CD4-positive, alpha-beta T cell treated with Interferon gamma for 1 hour (primary cell): ENCODE measurements at places on chromosomes 13 and 19.

DNA sequence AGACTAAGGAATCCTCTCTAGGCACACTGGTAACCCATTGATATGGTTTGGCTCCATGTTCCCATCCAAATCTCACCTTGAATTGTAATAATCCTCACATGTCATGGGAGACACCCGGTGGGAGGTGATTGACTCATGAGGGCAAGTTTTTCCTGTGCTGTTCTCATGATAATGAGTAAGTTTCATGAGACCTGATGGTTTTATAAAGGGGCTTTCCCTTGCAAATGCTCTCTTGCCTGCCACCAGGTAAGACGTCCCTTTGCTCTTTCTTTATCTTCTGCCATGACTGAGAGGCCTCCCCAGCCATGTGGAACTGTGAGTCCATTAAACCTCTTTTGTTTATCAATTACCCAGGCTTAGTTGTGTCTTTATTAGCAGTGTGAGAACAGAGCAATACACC is 81.4 kb upstream of the GPC6 start:
- DNase-seq: no peak

DNA sequence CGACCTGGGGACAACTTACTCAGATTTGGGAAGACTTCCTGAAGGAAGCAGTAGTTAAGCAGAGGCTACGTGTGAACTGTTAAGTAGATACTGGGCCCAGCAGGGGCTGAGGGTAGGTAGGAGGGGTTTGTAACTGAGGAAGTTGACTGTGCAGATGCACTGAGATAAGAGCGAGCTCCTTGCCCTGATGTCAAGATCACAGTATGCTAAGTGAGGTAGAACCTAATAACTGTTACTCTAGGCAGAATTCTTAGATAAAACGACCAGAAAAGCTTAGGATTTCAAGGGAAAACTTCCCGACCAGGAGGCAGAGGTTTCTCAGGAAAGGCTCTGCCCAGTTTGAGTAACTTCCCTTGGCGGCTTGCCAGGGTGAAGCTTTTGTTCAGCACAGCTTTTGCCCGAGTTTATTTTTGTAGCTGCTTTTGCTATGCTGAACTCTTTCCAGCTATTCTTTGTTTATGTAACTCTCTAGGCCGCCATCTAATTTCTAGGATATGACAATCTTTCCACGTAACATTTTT is 632.1 kb downstream of the DIAPH3 start:
- DNase-seq: no peak

- DNase-seq: no peak
Measured at GRCh38 chr13:92972751-92973150, 253.9 kb upstream of the GPC6 start.

GRCh38 chr13:43757266-43757665 is 29.5 kb downstream of the ENOX1 start:
- no peak for DNase-seq

- no peak for DNase-seq
Measured at GRCh38 chr13:50446611-50447010, 396.9 kb downstream of the DLEU7 start.

- DNase-seq: no peak
Measured at GRCh38 chr19:28867978-28868377, 345.0 kb downstream of the UQCRFS1 start.

- DNase-seq: no peak
Measured at GRCh38 chr13:25171517-25172302, at the start of gene AMER2. Gene AMER2 (minus strand): TSS chr13:25172288. CDS start chr13:25171619, 669 bp downstream.

DNA sequence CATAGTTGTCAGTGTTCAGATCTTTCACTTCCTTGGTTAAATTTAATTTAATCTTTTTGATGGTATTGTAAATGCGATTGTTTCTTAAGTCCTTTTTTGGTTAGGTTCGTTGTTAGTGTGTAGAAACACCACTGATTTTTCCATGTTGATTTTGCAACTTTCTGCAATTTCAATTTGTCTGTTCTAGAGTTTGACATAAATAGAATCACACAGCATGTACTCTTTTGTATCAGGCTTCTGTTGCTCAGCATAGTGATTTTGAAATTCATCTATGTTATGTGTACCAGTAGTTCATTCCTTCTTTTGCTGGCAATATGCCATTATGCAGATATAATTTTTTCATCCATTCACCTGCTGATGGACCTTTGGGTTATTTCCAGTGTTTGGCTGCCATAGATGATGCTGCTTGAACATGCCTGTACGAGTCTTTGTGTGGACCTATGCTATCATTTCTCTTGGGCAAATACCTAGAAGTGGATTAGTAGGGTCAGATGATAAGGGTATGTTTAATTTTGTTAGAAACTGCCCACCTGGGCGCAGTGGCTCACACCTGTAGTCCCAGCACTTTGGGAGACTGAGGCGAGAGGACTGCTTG is 33.1 kb downstream of the BICRA start:
- no peak for DNase-seq

DNA sequence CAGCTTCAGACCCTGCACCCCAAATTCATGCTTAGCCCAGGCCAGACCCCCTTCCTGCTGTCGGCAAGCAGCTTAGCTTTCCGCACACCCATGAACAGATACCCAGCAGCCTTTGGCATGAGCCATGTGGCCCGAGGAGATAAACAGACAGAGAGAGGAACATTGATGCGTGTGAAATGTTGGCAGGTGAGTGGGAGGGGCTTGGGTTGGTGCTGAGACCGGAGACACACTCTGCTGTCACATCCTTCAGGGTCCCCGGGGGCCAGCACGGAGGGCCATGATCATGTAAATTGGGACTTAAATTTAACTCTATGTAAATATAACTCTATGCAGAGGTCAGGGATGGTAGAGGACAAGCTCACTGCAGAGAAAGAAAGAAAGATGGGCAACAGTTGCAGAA is 1.5 kb downstream of the CD22 start:
- DNase-seq: peak; percentile 80

DNA sequence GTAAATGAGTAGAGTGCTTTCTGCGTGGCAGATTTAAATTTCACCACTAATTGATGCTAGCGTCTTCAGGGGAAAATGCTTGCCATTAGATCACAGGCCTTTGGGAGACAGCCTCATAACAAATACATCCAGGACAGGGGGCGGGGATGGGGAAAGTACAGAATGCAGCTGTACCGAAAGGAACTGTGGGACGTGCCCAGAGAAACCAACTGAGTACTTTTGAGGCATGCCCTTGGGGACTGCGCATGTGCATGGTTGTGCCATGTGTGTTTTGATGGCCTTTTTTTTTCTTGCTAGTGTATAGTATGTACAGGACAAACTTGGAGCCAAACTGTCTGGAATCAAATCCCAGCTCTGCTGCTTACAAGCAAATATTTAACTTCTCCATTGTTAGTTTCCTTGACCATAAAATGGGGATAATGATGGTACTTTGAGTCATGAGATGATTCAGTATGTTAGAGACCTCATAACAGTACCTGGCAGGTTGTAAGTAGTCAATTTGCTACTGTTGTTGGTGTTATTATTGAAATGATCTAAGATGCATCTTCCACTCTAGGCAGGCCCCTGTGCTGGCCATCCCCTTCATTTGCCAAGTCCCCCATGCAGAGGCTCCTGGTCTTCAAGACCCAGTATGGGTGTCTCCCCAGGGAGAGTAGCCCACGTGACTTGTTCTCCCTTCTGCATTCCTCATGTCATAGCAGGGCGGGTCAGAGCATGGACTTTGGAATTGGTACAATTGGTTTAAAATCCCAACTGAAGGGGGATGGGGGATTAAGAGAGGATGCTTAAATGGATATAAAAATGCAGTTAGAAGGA is 68.3 kb upstream of the NPAS1 start:
- DNase-seq: no peak

DNA sequence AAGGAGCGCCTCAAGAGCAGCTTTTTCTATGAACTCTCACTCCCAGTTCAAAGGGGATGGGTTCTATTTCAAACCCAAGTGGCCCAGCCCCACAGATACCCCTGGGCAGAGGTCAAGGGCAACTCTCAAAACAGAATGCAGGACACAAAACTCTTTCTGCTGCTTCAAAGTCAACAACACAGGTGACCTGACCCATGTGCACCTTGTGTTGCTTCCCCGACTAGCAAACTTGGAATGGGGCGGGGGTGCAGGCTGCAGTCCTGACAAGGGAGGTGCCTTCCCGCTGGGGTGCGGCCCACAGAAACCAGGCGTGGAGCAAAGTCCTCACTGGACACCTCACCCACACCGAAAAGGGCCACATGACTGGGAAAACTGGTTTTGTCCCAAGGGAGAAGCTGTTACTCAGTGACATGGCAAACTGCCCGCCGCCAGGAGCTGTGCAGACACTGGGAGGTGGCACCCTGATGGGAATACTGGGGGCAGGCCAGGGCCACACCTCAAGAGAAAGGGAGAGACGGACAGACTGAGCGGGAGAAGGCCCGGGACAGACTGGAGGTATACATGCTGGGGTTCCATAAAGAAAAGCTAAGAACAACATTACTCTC is 17.4 kb downstream of the ZC3H4 start:
- DNase-seq: no peak

DNA sequence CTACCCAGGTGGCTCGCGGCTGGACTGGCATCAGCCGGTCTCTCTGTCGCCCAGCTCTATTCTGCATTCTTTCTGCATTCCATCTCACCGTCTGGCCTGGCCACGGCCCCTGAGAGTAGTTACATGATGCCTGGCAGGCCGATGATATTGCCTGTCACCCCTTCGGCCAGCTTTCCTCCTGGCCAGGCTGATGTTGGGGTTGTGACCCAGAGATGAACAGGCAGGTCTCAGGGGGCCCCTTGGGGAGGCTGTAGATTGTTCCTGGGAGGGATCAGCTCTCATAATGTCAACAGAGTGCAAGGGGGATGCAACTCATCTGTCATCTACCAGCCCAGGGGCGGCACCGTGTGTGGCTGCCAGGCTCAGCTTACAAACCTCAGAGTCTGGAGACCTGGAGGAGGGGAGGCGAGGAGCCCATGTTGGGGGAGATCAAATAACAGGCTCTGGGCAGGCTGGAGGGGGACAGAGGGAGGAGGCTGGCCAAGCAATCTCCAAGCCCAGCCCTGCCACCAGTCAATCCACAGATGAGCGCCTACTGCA is 13.6 kb upstream of the FBXO17 start:
- no peak for DNase-seq

DNA sequence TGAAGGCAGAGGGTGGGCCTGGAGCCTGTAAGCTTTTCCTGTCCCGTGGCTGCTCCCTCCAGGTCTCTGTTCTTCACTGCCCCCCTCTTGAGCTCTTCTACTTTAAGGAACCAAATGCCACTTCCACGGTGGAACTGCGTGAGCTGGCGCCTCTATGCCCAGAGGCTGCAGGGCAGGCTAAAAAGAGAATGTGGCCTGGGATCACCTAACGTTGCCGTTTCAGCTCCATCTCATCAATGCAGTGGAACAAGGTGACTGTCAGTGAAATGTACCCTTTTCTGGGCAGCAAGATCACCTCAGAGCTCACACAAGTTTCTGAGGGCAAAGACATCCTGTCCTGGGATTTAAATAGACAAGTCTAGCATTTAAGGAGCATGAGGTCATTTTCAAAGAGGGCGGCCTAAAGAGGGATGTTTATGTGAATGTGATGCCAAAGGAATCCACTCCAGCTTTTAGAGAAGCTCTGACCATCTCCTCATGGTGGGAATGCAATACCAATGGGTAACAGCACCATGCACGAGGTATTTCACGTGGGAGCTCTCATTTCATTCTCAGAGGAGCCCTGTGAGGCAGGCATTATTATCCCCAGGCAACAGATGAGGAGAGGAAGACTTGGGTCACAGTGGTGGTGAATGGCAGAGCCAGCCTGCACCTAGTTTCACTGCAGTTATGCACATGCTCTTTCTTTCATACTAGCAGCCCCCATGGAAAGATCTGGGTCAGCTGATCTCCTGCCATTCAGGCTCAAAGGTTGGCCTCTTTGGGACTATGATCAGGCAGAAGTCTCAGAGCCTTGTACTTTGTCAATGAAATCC is 39.3 kb downstream of the RGCC start:
- no peak for DNase-seq

DNA sequence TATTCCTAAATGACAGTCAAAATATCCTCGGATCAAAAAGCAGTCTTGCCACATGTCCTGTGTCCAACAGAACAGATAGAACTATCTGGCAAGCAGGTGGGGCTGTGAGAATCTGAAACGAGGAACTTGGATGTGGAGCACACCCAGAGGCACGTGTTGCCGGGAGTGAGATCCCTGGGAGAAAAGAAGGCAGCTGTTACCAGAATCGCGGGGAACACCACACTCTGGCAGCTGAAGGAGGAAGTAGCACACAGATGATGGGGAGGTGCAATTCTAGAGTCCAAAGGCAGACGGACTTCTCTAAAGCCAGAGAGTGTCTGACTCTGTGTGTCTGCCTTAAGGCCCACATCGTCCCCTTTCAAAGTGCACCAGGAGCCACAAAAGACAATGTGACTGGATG is 22.3 kb downstream of the SLC7A1 start:
- peak; percentile 19 for DNase-seq

DNA sequence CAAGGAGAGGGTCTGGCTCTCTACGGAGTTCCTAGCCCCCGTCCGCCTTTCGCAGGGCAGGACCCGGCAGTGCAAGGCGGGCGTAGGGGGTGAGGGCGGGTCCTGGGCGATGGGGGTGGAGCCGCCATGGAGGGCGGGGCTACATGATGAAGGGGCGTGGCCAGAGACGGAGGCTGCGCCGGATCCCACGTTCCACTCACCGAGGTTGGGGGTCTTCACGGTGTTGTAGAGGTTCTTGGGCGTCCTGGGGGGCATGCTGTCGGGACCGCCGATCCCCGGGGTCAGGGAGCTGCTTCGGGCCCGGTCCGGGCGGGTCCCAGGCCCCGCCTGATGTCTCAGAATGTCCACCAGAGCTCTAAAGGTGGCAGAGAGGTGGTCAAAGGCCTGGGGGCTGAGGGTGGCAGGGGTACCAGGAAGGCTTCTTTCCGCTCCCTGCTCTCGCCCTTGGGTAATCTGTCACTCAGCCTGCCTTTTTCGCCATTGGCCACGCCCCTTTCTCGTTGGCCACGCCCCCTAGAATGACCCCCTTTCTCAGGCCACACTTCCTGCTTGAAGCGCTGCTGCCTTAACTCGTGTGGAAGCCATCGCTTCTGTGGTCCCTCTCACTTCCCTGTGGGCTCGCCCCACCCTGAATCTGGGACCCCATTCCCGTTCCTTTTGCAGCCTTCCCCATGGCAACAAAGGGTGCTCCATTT is 2.5 kb downstream of the SHISA7 start:
- DNase-seq: no peak

DNA sequence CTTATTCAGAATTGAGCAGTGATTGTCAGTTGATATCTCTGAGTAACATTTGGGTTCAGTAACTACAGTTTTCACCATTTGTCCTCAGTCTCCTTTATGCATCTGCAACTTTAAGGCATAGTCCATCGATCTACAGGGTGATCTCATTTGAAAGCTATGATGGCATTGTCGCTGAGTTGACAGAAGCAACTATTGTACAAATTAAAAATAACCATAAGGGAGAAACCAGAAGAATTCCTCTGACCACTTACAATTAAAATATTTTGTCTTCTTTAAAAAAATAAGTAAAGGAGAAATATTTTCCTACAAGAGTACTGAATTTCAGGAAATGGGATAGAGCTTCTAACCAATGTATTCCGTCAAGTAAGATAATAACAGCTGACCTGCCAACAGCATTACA is 30.6 kb downstream of the RAP2A start:
- DNase-seq: no peak

- DNase-seq: peak; percentile 80
Measured at GRCh38 chr19:23762884-23763711, 4.4 kb upstream of the ZNF681 start.
